ENCODE measurements at places on chromosomes 4 and X. TPM values are rescaled to one million over a fixed set of nuclear protein-coding genes. Genes with fewer than 3 reads are reported as not detected.

Gene PSAPL1
- total RNA-seq, result not detected

Gene HTN3
- total RNA-seq, result not detected

Gene STBD1
- 7.2 TPM for total RNA-seq

GRCh38 chrX:47623540-47624027, 3.9 kb upstream of the SYN1 start:
- peak; percentile 70 for DNase-seq

- no peak for DNase-seq
These were observed 142.5 kb downstream of the PPARGC1A start for GRCh38 chr4:23747281-23747735.

- DNase-seq, result no peak
These were observed 18.2 kb downstream of the MAGEA9 start for GRCh38 chrX:149799938-149800337.

GRCh38 chr4:105748222-105748621, 39.6 kb downstream of the GSTCD start:
- no peak for DNase-seq

- no peak for DNase-seq
These were observed 39.1 kb downstream of the NPNT start for GRCh38 chr4:105934386-105934785.
